ENCODE measurements at places on chromosomes 11 and 22.
A peak's percentile ranks its signal among the peaks of the same experiment; 100 is the strongest.

- no peak for DNase-seq
Measured at GRCh38 chr11:118634431-118635236, 27.2 kb downstream of the PHLDB1 start.

GRCh38 chr22:39940757-39941305 lies 19.4 kb upstream of the TMA7B start:
- no peak for DNase-seq

DNA sequence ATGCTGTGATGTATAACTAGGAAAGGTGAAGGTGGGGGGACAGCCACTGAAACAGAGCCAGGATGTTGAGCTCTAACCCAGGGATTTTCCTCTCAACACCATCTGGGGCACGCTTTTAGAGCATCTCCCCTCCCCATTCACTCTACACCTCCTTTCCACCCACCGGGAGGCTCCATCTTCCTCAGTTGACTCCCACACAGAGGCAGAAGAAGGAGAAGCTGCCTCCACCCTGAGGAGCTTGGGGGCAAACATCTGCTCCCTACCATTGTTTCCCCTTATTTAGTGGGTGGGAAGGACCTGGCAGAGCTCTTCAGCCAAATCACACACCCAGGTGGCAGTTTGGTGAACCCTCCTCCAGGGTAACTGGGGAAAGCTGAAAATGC lies 50.0 kb upstream of the ADA2 start:
- no peak for DNase-seq

DNA sequence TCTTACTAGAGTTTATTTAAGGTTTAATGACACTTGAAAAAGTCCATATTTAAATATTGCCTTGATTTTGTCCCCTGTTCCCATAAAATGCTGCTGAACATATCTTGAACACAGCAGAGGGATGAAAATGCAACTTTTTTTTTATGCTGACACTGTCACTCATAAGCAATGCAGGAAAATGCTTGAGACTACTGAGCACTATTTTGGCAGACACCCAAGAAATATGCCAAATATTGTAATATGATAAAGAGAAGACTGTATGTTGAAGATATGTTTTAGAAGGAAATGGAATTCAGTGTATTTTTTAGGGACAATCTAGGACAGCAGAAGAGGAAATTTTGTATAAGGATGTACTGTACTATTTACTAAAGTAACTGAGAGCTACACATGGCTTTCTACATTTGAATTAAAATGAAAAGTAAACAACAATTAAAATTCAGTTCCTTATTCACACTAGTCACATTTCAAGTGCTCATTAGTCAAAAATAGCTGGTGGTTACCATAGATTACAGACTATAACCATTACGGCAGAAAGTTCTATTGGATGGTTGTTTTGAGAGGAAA lies 58.6 kb downstream of the LRRC4C start:
- DNase-seq, result no peak

- DNase-seq, result no peak
Measured at GRCh38 chr11:78214331-78215194, 25.8 kb downstream of the USP35 start.

DNA sequence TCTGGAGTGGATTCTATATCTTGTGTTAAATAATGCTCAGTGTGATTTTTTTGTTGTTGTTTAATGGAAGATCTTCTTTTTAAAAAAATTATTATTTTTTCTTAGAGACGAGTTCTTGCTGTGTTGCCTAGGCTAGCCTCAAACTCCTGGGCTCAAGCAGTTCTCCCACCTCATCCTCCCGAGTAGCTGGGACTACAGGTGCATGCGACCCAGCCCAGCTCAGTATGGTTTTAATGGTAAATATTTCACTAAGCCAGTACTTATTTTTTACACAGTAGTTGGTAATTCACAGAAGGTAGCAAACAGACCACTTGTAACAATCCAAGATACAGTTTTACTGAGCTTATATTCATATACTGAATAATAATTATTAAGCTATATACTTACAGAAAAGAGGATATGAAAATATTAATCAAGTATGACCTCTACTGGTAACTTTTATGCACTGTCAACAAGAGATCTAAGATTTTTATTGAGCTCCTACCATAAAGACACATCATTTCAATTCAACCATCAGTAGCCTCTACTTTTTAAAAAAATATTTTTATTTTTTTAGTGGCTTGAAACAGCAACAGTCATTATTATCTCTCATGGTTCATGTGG lies 6.1 kb upstream of the CD59 start:
- no peak for DNase-seq

DNA sequence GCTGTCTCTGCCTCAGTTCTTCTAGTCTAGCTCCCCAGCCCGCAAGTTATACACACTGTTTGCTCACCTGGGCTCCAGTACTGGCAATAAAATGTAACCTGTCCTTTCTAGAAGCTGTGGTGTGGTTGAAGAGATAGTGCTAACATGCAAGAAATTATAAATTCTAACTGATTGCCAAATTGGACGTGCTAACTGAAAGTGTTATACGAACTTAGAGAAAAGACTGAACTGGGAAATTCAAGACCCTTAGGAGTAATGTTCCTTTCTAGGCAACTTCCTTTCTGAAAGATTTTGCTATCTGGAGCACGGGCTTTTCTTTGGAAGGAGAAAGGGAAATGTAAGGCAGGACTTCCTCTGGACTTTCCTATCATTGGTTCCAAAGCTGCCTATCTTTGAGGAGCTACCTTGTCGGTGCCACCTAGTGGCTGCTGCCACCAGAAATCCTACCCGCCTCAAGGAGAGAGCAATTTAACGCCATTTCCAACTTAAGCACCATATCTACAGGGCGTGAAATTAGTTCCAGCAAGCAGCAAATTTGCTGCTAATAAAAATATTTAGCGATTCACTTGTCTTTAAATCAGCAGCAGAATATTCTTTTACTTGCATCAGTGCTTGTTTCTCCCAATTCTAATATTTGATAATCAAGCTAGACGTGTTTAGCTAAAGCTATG lies 12.7 kb upstream of the TMEM218 start:
- no peak for DNase-seq

- DNase-seq, result no peak
Measured at GRCh38 chr11:120023120-120023519, 114.8 kb downstream of the TRIM29 start.

DNA sequence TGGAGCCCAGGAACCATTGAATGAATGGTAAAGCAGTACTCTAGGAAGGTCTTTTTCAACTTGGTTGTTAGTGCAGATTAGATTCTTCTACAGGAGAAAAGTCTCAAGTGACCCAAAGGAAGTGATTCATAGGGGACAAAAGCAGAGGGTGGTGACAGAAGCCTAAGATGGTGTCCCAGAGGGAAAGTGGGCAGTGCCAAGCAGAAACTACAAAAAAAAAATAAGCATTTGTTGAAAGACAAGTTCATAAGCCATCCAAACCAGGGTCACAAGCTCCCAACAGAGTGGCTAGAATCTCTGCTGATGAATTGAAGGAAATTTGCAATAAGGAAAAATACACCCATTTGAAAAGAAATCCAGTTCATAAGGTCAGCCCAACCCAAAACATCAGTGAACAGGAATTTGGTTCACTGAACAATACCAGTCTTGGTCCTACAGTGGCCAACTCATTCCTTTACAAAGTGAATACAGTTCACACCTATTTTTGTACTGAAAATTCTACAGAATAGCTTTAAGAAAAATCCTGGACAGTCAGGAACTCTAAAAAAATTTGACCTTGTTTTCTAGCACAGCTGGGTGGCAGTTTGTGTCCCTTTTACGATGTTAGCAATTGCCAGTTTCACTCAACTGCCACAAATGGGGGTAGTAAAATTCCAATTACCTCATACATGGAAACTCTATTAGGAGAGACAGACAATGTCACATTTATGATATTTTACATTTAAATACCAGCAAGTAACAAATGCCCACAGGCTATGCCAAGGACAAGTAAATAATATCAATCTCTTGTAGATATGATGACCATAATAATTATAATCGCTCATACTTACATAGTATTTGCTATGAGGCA lies 21.6 kb upstream of the NUP160 start:
- no peak for DNase-seq

DNA sequence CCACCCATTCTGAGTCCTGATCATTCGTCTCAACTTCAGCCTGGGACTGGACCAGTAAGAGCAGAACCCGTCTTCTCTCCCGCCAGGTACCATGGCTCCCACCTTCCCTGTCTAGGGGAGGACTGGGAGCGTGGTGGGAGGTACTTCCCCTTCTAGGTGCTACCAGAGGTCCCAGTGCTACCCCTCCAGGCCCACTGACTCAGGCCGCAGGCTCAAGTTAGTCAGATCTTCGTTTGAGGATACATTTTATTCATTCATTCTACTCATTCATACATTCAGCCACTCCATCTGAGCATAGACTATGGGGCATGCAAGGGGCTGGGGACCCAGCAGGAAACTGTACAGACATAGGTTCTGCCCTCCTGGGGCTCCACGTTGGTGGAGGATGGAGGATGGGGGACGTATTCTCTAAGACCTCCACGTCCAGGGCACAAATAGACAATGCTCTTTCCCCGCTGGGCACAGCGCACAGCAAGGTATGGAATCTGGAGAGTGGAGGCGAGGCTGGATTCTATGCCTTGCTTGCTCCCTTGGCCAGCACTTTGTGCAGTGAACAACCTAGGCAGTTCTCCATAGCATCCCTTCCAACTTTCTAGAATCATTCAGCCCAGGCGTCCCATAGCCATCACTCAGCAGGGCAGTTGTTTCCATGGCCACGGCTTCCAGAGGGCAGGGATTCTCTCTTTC lies 1.0 kb upstream of the RAB3IL1 start:
- no peak for DNase-seq

GRCh38 chr11:13207665-13208594 lies 69.7 kb upstream of the BMAL1 start:
- no peak for DNase-seq

DNA sequence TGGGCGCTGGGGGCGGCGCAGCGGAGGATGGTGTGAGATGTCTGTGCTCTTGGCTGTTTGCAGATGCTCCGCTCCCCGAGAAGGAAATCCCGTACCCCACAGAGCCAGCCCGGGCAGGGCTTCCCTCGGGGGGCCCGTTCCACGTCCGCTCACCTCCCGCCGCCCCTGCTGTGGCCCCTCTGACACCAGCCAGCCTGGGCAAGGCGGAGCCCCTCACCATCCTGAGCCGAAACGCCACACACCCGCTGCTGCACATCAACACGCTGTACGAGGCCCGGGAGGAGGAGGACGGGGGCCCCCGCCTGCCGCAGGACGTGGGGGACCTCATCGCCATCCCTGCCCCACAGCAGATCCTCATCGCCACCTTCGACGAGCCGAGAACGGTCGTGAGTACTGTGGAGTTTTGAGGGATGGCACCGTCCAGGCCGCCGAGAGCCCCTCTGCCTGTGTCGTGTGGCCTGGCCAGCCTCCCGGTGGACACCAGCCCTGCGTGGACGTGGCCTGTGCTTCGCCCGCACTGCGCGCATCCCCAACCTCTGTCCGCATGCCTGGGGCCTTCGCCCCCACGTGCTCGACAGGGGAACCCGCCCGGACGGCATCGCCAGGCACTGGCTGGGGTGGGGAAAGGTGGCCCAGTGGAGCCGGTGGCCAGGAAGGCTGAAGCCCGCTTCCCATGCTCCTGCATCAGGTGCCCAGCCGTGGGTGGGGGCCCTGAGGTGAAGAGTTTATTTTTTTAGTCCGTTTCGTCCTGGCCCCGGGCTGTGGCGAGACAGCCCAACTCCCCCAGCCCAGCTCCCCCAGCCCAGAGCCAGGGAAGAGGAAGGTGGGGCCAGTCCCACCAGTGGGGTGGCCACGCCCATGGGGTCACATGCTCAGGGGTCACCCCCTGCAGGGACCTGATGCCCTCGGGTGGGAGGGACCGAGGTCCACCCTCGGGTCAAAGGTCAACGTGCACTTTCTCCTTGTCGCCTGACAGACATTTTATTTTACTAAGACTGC lies 6.5 kb upstream of the TRABD start:
- no peak for DNase-seq

DNA sequence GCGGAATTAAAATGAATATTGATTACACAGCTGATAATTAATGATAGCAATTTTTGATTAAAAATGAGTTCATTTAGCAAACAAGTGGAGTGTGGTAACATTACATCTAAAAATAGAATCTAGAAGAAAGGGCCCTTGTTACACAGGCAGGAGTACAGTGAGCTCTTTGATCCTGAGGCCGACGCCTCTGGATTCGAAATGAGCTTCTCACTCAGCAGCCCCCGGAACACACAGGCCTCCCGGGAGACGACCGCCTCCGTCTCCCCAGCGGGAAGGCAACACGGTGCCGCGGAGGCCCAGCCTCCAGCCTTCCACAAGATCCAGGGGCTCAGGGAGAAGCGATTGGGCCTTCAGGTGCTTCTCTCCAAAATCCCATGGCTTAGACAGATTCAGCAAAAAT lies 379.1 kb downstream of the BRD1 start:
- DNase-seq, result no peak

DNA sequence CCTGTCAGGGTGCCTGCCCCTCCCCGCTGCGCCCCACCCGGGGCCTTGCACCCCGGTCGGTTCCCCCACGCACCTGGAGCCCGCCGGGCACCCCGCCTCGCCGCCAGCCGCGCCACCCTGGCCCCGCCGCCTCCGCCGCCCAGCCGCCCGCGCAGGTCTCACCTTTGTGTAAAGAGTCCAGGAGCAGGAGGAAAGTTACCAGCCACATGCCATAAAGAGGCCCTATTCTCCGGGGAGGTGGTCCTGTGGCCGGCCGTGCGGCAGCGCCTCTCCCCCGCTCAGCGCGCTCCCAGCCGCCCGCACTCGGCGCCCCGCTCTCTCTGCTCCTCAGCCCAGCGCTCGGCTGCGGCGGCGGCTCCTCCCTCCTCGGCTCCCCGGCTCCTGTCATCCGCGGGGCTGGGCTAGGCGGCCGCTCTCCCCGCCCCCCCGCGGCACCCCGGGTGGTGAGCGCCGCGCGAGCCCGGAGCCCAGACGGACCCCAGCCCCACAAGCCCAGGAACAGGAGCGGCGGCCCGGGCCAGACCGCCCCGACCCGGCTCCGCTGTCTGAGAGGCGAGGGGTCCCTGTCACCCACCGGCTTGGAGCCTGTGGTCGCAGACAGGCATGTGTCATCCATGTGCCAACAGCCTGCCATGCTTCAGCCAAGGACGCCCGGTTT lies at the start of gene DSCAML1:
DSCAML1 (minus strand) TSS at position 345 of the 658 bp plus-strand sequence; CDS start at position 208, 137 bp downstream.
- no peak for DNase-seq

DNA sequence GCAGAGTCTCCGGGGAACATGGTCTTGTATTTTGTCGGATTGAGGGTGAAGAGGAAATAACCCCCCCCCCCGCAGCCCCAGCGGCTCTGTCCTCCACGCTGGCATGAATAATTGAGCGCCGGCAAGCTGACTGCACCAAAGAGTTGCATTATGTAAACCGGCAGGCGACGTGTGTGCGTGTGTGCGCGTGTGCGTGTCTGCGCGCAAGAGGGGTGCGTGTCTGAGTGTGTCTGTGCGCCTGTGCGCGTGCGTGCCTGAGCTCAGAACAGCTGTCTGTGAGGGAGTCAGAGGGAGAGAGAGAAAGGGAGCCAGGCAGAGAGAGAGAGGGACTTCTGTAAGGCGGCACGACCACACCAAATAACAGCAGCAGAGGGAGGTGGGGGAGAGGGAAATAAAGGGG lies 94.4 kb downstream of the SCN3B start:
- peak; percentile 42 for DNase-seq

DNA sequence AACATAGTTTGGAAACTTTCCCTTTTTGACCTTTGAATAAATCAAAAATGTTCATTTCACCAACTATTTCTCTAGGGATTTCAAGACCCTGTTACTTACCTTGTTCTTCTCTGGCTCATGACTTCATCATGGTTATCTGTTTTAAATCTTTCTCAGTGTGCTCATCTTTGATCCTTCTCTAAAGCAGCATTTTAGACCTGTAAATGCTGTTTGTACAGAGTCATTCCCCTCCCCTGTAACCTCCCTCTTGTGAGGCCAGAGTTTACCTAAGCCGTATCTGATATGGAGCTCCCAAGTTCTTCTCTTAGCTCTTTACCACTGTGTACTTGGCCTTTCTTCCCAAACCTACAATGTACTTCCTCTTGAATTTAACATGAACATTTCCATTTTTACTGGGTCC lies 56.0 kb downstream of the ACER3 start:
- no peak for DNase-seq

GRCh38 chr11:47347137-47347536 lies 5.4 kb downstream of the MYBPC3 start:
- DNase-seq, result no peak
